ENCODE measurements at places on chromosomes 4 and X.

DNA sequence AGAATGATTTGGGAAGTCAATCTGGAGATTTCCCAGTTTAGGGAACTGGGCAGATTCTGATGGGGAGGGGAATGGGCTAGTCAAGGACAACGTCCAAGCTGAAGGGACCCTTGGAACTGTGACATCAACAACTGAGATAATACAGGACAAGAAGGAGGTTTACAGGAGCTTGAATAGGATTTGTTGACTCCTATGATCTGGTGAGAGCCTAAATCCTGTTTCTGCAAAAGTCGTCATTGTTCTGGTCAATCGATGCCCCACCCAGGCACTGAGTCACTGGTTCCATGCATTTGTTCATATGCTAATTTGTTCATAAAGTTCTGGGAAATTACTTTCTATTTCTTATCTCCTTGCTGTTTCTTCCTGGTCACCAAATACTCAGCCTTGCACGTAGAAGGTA is 15.3 kb upstream of the PDGFRA start:
- no peak for DNase-seq

DNA sequence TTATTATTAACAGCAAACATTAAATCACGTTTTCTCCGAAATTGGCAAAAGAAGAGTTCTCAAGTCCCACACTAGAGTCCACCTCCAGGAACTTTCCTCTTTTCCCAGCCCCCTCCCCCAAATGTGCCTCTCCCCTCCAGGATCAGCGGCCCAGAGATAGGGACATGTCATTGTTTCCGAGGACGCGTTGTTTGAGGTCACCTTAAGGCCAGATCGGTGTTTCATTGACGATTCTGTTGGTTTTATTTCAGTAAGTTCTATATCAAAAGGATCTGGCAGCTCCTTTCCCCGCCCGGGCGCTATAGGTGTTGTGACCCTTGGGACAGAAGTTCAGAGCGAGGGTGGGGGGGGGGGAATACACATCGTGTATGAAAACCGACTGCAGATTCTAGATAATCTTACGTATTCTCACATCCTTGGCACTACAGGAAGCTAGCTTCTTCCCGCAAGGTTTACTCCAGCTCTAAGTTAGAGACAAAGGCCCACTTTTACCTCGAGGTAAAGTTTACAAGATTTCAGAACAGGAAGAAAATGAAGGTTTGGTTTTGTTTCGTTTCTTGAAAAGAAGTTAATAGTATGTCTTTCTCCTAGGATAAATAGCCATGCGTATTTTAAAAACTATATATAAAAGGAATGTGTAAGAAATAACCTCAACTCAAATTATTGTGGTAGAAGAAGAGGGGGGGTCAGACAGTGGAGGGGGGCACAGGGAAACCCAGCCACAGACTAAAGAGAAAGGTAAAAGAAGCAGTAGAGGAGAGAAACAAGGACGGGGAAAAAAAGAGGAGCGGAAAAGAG is 739 bp upstream of the MSX1 start:
- DNase-seq = no peak

GRCh38 chrX:39843318-39843717 is 254.4 kb downstream of the BCOR start:
- no peak for DNase-seq

DNA sequence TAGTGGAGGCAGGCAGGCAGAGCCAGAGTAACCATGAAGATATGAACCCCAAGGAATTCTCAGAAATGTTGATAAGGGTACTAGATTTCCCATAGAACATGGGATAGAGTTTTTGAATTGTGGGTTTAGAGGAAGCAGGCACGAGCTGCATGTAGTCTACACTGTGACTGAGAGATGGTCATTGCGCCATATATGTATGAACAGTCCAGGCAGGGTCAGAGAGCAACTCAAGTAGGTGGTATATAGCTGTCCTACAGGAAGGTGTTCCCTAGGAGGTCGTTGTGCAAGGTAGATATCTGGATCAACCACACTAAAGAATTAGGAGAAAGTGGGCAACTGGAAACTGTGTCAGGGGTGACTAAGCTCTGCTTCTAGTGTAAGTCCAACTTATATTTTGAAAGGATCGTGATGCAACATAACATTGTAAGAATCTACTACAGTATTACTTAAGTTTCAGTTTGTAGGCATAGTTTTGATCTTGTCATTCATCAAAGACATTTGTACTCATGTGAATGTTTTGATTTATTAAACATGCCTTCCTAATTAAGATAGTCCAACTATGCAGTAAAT is 94.6 kb downstream of the HPGD start:
- no peak for DNase-seq

DNA sequence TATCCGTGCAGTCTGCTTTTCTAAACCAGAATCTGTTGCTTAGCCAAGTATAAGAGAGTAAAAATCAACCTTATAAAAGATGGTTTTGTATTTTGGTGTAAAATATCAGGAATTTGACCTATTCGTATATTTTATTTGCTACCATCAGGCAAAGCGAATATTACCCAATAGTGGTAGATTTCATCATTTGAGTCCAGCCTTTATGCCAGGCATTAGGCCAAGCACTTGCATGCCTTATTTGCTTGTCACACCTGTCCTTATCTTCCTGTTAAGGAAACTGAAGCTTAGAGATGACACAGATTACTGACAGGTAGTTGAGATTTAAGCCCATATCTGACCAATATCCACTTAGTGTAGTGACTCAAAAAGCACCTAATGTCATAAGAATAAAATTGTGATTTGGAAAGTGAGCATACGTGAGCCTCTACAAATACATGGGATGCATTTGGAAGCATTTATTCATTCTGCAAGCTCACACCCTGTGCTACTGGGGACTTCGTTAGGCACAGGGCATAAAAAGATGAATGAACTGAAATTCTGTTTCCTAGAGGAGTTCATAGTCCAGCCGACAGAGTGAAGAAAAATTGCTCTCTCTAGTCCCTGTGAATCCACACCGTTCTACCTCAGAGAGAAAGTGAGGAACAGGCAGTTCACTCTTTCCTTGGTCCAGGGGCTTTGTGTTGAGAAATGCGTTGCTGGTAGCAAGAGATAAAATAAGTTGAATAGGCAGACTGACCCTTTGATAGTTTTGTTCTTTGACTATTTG is 2.3 kb upstream of the RNF212 start:
- no peak for DNase-seq

- DNase-seq = no peak
Observed at GRCh38 chr4:22478426-22478825, 37.4 kb downstream of the ADGRA3 start.

- no peak for DNase-seq
Observed at GRCh38 chr4:101262683-101263082, 84.6 kb downstream of the PPP3CA start.

DNA sequence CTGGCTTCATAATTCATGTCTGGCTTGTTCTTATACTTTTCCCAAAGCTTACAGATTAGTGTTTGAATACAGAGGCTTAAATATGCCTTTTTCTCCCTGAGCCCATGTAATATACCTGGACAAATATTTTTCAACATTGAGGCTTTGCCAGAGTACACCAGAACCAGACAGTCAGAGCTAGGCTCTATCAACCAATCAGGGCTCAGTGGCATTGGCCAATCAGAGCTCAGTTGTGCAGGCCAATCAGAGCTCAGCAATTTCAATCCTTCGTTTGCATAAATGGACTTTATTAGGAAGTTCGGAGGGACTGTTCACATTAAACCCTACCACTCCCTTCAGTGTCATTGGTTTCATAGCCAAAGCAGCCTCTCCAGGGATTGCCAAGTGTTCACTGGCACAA is 51.2 kb upstream of the TMSB15B start:
- no peak for DNase-seq

DNA sequence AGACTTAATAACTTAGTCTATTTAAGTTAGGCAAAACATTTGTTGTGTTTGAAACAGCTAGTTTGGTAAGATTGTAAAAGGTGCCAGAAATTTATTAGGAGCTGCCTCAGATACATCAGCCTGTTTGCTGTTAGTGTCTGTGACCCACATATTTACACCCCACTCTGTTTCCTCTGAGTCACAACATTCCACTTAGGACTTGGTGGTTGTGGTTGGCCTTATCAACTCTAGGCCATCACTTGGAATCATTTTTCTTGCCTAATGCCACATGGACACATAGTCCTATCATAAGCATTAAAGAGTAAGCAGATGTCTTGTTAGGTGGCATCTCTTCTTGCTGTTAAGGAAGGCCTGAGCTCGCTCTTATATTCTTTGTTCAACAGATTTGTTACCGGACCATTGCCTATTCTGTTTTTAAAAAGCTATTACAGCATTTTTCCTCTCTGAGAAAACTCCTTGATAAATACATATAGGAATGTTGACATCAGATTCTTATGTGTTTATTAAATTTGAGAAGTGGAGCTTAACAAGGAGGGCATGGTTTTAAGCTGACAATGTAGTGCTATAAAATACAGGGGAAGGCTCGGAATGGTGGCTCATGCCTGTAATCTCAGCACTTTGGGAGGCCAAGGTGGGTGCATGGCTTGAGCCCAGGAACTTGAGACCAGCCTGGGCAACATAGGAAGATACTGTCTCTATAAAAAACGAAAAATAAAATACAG is 51.2 kb upstream of the PGRMC2 start:
- no peak for DNase-seq
